ENCODE measurements at places on chromosomes 2 and 18.
A peak's percentile ranks its signal among the peaks of the same experiment; 100 is the strongest.

DNA sequence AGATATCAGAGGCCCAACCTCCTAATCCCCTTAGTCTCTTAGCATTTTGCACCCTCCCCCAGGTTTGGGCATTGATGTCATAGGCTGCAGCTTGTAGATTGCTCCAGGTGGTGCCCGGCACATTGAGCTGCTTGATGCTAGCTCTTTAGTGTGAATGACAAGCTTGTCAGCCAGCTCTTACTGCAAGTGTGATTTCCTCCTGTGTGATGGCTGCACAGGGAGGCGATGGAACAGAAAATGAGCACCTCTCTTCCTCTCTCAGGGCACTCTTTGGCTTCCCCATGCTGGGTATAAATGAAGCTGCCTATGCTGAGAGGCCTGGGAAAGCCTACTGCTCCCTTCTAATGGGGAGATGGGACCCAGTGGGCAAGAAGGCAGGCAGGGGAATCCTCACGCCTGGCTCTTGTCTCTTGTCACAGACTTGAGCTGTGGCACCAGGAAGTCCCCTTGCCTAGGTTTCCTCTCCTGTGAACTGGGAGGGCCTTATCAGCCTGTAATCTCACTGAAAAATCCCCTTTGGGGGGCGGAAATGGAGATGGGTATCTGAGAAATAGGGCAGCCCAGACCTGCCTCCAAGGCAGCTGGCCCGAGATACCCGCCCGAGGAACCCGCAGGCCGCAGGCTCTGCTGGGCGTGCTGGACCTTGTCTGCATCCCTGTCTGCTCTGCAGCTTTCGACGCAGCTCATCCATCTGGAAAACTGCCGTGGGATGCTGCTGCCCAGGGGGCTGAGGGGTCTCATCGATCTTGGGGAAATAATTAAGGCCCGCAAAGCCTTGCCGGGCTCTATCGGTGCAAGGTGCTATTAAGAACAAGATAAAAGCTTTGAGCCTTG is 163.5 kb upstream of the CXCR4 start:
- DNase-seq, result peak; percentile 15

DNA sequence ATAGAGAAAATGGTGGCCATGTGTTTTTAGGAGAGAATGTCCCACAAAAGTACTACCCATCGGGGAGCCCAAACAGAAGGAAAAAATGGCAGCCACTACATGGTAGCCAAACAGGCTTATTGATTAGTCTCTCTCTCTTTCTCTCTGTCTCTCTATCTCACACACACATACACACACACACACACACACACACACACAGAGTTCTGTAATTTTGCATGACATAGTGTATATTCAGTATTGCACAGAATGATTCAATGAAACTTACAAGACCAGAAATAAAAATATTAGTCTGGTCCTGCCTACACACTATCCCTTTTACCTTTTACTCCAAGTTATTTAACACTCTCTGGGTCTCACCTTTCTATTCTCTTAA is 124.8 kb upstream of the SLC39A10 start:
- no peak for DNase-seq

GRCh38 chr2:128374711-128375413 is 56.2 kb upstream of the HS6ST1 start:
- DNase-seq, result no peak

DNA sequence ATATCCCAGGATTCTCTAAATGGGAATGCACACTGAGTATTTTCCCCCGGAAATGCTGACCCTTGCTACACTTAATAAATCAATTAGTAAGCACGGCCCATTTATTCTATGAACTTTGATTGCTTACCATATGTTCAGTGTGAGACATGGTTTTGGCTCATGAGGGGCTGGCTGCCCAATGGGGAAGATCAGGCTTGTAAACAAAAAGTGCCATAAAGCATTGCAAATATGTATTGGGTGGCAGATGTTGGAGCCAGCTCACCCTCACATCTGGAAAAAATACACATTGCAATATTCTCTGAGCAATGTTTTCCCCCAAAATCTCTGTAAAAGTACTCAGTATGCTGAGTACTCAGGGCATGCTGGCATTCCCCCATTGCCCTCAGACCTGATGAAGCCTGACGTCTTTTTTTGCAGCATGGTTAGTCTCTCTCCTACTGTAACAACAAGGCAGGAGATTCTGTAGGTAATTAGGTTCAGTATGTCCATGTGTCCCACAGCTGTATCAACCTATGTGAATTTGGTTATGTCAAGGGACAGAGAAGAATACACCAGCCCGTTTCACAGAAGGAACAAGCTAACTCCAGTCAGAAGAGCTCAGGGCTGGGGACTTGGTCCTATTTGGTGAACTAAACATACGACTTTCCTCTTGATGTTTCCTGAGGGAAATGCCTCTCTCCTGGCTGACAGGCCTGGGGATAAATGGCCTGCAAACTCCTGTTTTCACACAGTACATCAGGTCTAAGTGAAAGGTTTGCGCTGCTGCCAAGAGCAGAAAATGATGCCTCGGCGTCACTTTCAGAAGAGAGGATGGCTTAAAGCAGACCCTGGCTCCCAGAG is 202.4 kb downstream of the INSIG2 start:
- no peak for DNase-seq

Measured in activated T-helper 1 cell treated with Interleukin-2 at 50 U/mL for 16 hours (primary cell).